Hippocampal formation (tissue), 2 donors: ENCODE measurements at places on chromosomes 16 and 17.

GRCh38 chr17:27494192-27495091 is 38.2 kb downstream of the KSR1 start:
- DNase-seq, result peak; percentile 39

GRCh38 chr17:62819511-62820221 is 11.6 kb upstream of the MARCHF10 start:
- DNase-seq, result no peak

DNA sequence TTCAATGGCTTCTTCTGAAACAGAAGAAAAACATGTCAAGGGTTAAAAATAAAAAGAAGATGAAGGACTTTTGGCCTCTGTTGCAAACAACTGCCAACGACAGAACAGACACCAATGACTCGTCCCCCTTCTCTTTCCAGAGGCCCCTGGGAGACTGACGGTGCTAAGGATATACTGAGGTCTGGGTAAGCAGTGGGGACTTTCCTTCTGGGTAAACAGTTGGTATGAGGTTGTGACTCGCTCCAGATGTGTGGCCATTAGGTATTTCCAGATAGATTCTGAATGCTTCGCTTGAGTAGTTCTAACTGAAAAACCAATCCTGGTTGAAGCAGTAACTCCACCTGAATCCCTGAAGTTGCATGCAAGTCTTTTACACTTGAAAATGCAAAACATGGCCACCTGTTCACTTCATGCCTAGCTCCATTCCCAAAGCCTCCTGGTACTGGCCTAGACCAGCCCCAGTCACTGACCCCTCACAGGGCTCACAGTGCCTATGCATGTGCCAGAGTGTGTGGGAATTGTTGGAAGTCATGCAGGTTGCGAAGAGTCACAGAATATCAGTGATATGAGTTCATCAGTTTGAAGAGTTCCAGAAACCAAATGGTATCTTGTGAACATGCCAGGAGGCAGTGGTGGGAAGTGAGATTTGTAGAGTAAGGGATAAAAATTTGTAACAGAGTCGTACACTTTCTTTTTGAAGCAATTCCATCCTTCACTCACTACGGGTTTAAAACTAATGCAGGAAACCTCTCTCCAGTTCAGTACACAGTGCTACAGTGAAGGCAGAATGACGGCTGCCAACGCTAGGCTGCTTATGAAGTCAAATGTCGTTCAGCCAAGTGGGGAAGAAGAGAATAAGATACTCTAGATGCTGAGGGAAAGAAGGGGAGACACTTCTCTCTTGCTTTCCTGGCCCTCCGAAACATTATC is 217.8 kb downstream of the ZFHX3 start:
- no peak for DNase-seq

DNA sequence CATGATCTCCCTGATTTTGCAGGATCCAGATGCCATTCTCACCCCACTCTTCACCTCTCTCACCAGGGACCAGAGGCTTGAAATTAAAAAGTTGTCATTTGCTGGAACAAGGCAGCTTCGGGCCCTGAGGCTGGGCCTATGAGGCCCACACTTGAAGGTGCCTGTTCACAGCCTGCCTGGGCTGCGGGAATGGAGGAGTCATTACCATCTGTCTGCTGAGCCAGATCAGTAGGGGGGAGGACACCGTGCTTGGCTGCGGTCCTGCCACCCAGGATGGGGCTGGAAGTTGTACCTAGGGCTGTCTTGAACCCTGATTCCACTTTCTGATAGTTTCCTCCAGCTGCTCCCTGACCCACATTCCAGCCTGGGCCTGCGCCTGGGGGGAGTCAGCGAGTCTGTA is 208.3 kb upstream of the N4BP1 start:
- no peak for DNase-seq
